ENCODE measurements at places on chromosomes 7 and 10.

DNA sequence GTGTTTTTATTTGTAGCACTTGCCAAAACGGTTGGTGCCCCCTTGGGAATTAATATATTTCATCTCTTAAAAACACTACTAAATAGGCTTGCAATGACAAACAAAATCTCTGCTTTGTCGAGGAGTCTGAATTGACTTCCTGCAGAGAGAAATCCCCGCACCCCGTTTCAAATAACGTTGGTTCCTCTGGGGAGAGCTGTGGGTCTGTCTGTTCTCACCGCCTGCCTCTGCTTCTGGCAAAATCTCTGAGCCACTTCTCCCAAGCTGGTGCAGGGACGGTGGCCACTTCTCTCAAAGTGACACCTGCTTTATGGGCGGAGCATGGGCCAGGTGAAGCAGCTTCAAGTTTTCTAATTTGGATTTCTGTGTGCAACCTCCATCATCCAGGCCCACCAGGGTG, 186.3 kb upstream of the ADARB2 start:
- DNase-seq = no peak

GRCh38 chr7:37031571-37032257, 307.4 kb upstream of the AOAH start:
- DNase-seq = peak; percentile 100

GRCh38 chr10:77506517-77507200, 130.9 kb downstream of the KCNMA1 start:
- no peak for DNase-seq

GRCh38 chr10:67262675-67263074, 336.8 kb downstream of the LRRTM3 start:
- DNase-seq = no peak

DNA sequence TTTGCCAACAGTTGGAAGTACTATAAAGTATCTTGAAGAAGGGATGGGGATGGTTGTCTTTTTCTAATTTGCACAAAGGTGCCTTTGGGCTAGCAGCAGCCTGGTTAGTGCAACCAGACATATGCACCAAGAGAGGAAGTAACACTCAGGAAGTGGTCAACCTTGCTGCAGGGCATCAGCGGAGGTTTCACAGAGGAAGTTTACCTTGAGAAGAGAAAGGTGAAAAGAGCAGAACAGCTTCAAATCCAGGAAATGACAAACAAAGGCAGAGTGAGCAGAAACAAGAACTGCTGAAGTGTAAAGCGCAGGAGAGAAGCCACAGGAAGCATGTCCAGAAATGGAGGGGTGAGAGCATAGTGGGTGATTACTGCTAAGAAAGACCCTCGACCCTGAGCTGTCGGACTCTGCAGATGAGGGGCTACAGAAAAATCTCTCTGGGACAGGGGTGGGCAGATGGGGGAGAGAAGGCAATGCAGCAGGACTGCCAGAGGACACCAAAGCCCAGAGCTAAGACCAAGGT, 66.9 kb downstream of the STK17A start:
- peak; percentile 86 for DNase-seq

GRCh38 chr10:103576862-103577261, 83.4 kb downstream of the NEURL1 start:
- DNase-seq = no peak

GRCh38 chr7:155975490-155975889, 163.2 kb upstream of the SHH start:
- no peak for DNase-seq

- peak; percentile 77 for DNase-seq
Observed at GRCh38 chr7:131501422-131501821, 55.0 kb downstream of the PODXL start.

DNA sequence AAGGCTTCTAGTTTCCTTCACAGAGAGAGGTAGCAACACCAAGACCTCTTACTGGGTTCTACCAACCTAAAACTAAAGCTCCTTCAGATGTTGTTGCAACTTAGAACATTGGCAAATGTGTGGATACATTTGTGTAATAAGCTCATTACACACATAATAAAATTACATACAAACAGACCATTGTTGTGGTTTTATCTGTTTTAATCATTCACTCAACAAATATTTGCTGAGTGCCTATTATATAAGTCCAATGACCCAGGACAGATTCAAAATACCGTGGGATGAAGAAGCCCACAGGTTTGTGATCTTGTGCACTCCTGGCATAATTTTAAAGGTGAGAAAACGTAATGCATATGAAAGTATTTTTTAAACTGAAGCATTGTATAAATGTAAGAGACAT, 160.4 kb upstream of the NPVF start:
- peak; percentile 25 for DNase-seq

All from renal cortical epithelial cell (primary cell).